ENCODE measurements at places on chromosomes 13 and 19. TPM values are rescaled to one million over a fixed set of nuclear protein-coding genes. Genes with fewer than 3 reads are reported as not detected.
A peak's percentile ranks its signal among the peaks of the same experiment; 100 is the strongest.

DNA sequence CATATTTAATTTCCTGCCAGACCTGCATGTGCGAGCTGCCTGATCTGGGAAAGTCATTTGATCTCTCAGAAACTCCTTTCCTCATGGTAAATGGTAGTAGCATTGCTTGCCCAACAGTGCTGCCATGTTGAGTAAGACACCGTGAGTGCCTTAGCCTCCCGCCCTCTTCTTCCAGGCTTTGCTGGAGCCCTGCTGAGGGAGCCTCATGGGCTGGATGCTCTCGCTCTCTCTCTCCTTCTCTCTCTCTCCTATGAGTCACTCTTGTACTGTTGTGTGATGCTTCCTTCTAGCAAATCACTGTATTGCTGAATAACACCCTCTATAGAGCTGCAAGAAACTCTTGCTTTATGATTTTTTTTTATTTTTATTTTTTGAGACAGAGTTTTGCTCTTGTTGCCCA, 365.5 kb downstream of the UQCRFS1 start:
- H3K4me1 ChIP-seq: no peaks in the 10 kb centered on the region
- H3K4me3 ChIP-seq: no peak overlapping the region
- H3K27ac ChIP-seq: no peak overlapping the region
- H3K36me3 ChIP-seq: no peaks in the 10 kb centered on the region
- DNase-seq: no peak
- H3K27me3 ChIP-seq: no peaks in the 10 kb centered on the region

- no peaks in the 10 kb centered on the region for H3K4me1 ChIP-seq
- DNase-seq: no peak
- H3K27ac ChIP-seq: no peak overlapping the region
- no peaks in the 10 kb centered on the region for H3K27me3 ChIP-seq
- no peak overlapping the region for H3K4me3 ChIP-seq
Measured at GRCh38 chr13:43631106-43631505, 155.7 kb downstream of the ENOX1 start.

GRCh38 chr19:313169-313987, 22.2 kb upstream of the PLPP2 start:
- H3K27ac ChIP-seq: no peak overlapping the region
- no peaks in the 10 kb centered on the region for H3K4me1 ChIP-seq
- peaks cover 21% of the 10 kb centered on the region for H3K36me3 ChIP-seq
- H3K4me3 ChIP-seq: no peak overlapping the region

DNA sequence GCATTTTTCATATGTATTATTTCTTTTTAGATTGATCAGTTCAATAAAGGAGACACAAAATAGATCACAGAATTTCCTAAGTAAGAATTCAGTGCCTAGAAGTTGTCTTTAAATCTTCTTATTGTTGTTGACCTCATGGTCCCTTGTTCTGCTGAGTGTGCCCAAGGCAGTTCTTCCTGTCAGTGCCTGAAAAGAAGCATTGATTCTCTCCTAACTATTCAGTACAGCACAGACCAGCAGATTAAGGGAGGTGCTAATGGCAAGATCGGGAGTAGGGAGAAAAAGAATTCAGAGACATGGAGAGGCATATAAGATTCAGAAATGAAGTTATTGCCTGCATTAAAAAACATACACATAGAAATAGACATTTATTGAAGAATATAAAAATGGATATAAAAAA, 180.5 kb upstream of the PCDH9 start:
- no peak overlapping the region for H3K27ac ChIP-seq
- no peak overlapping the region for H3K4me3 ChIP-seq
- DNase-seq: no peak
- no peaks in the 10 kb centered on the region for H3K27me3 ChIP-seq
- no peaks in the 10 kb centered on the region for H3K36me3 ChIP-seq
- H3K4me1 ChIP-seq: no peaks in the 10 kb centered on the region

DNA sequence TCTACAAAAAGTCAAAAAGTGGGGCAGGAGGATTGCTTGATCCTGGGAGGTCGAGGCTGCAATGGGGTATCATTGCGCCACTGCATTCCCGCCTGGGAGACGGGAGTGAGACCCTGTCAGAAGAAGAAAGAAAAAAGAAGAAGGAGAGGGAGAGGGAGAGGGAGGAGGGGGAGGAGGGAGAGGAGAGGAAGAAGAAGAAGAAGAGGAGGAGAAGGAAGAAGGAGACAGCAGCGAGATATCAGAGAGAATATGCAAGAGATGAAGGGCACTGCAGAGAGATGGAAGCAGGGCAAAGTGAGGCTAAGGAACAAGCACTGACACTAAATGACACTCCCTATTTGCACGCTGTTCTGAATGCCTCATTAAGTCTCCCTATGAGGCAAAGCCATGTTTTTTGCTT, 14.5 kb downstream of the CYP2F1 start:
- DNase-seq: no peak
- H3K36me3 ChIP-seq: no peaks in the 10 kb centered on the region
- H3K4me1 ChIP-seq: no peaks in the 10 kb centered on the region
- H3K4me3 ChIP-seq: no peak overlapping the region
- no peaks in the 10 kb centered on the region for H3K27me3 ChIP-seq
- no peak overlapping the region for H3K27ac ChIP-seq

DNA sequence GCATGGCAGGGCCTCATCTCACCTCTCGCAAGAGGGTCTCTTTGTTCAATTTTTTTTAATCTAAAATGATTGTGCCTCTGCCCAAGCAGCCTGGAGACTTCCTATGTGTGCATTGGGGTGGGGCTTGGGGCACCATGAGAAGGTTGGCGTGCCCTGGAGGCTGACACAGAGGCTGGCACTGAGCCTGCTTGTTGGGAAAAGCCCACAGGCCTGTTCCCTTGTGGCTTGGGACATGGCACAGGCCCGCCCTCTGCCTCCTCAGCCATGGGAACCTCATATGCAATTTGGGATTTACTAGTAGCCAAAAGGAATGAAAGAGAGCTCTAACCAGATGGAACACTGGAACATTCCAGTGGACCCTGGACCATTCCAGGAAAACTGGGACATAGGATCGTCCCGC, 8.0 kb downstream of the FXYD3 start:
- no peaks in the 10 kb centered on the region for H3K4me1 ChIP-seq
- H3K27ac ChIP-seq: no peak overlapping the region
- H3K36me3 ChIP-seq: no peaks in the 10 kb centered on the region

DNA sequence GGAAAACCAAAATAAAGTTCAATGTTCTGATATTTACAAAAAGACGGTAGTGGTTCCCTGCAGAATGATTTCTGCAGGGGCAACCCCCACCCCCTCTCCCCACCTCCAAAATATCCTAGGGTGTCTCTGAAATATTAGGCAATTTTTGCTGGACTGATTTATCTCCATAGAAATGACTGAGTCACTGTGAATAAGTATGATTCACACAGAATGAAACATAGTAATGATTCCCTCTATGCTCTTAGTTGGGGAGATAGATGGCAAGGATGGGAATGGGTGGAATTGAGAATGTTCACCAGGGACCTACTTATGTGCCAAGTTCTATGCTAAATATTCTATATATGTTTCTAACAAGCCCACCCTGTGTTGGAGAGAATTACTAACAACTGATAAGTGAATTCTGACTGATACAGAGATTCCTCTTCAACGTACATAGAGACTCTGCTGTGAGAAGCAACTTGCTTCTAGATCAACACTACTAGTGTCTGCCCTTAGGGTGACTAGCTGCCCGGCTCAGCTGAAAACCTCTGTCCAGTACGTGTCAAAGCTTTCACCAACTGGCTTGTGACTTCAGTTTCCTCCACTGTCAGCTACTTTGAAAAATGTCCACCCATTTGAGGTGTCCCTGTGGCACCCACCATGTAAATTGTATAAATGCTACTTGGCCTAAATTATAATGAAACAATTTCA, 38.4 kb upstream of the RAP2A start:
- H3K4me3 ChIP-seq: no peak overlapping the region
- peaks cover 1% of the 10 kb centered on the region for H3K4me1 ChIP-seq
- H3K36me3 ChIP-seq: no peaks in the 10 kb centered on the region
- no peak overlapping the region for H3K27ac ChIP-seq
- DNase-seq: no peak

GRCh38 chr13:97407540-97407939, 26.4 kb upstream of the RAP2A start:
- no peak overlapping the region for H3K27ac ChIP-seq
- no peak overlapping the region for H3K4me3 ChIP-seq
- DNase-seq: no peak
- no peaks in the 10 kb centered on the region for H3K4me1 ChIP-seq
- H3K36me3 ChIP-seq: no peaks in the 10 kb centered on the region
- no peaks in the 10 kb centered on the region for H3K27me3 ChIP-seq

DNA sequence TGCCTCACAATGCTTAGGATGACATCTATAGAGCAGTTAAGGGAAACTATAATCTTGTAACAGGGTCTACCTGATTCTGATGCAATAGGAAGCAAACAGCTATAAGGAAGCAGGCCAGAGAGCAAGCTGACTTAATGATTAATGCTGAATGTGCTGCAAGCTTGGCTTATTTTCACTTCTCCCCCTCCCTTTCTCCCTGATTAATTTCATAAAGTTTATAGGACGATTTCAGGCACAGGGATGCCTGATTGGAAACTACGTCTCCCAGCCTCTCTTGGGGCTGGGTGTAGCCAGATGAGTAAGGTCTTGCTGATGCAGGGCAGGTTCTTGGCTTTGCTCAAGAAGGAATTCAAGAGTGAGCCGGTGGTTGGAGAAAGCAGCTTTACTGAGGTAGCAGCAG, 82.8 kb upstream of the MRI1 start:
- H3K4me3 ChIP-seq: no peak overlapping the region
- H3K36me3 ChIP-seq: no peaks in the 10 kb centered on the region

- DNase-seq: no peak
- H3K4me1 ChIP-seq: no peaks in the 10 kb centered on the region
- H3K4me3 ChIP-seq: no peak overlapping the region
- no peaks in the 10 kb centered on the region for H3K36me3 ChIP-seq
Measured at GRCh38 chr13:39106216-39107005, 68.2 kb downstream of the NHLRC3 start.

- no peak for DNase-seq
- H3K27me3 ChIP-seq: no peaks in the 10 kb centered on the region
- H3K4me1 ChIP-seq: peaks cover 29% of the 10 kb centered on the region
- H3K4me3 ChIP-seq: no peak overlapping the region
- H3K36me3 ChIP-seq: no peaks in the 10 kb centered on the region
Measured at GRCh38 chr13:21035498-21035897, 25.9 kb downstream of the LATS2 start.

DNA sequence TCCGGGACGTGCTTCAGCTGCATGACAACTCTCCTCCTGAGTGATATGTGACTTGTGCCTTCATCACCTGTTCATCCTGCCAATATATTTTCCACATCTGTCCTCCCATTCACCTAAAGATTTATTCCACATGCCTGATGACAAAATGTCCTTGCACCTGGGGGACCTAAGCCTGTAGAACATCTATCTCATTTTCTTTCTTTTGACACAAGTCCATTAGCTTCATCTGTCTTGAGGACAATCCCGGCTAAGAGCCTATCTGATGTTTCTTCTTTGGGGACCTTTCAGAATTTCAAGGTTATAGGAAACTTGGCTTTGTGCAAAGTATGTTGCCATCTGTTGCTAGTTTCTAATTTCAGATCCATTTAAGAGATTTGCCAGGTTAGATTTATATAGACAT, 41.1 kb downstream of the ITGBL1 start:
- H3K36me3 ChIP-seq: no peaks in the 10 kb centered on the region
- no peak for DNase-seq
- H3K27me3 ChIP-seq: no peaks in the 10 kb centered on the region
- H3K4me3 ChIP-seq: no peak overlapping the region
- no peaks in the 10 kb centered on the region for H3K4me1 ChIP-seq

DNA sequence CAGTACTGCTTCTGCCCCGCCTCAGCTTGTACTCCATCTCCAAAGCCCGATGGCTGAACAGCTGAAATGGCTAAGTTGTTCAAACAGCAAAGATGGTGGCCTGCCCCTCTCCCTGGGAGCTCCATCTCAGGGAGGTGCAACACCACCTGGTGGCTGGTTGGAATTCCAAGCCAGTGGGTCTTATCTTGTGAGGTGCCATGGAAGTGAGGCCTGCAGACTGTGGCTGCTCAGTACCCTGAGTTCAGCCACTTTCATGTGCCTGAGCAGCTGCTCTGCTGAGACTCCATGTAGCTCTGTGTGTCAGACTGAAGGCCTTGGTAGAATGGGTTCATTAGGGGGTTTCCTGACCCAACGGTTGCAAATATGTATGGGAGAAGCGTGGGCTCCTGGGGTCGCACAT, 67.3 kb upstream of the SPRY2 start:
- no peaks in the 10 kb centered on the region for H3K4me1 ChIP-seq
- no peak overlapping the region for H3K4me3 ChIP-seq
- no peaks in the 10 kb centered on the region for H3K27me3 ChIP-seq
- H3K27ac ChIP-seq: no peak overlapping the region
- no peak for DNase-seq

GRCh38 chr13:27355894-27356293, 68.5 kb upstream of the GTF3A start:
- DNase-seq: no peak
- H3K36me3 ChIP-seq: no peaks in the 10 kb centered on the region
- H3K27ac ChIP-seq: no peak overlapping the region
- H3K4me3 ChIP-seq: no peak overlapping the region
- H3K4me1 ChIP-seq: no peaks in the 10 kb centered on the region

DNA sequence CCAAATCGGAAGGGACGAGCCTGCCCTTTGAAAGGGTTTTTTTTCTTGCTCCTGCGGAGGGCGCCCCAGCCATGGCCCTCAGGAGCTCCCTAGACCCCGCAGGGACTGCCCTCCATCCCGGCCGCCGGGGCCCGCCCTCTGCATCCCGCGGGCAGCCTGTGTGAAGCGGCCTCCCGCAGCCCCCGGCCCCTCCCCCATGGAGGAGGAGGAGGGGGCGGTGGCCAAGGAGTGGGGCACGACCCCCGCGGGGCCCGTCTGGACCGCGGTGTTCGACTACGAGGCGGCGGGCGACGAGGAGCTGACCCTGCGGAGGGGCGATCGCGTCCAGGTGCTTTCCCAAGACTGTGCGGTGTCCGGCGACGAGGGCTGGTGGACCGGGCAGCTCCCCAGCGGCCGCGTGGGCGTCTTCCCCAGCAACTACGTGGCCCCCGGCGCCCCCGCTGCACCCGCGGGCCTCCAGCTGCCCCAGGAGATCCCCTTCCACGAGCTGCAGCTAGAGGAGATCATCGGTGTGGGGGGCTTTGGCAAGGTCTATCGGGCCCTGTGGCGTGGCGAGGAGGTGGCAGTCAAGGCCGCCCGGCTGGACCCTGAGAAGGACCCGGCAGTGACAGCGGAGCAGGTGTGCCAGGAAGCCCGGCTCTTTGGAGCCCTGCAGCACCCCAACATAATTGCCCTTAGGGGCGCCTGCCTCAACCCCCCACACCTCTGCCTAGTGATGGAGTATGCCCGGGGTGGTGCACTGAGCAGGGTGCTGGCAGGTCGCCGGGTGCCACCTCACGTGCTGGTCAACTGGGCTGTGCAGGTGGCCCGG, 815 bp downstream of the MAP3K10 start:
- no peak overlapping the region for H3K27ac ChIP-seq
- H3K27me3 ChIP-seq: no peaks in the 10 kb centered on the region
- no peaks in the 10 kb centered on the region for H3K4me1 ChIP-seq
- H3K36me3 ChIP-seq: no peaks in the 10 kb centered on the region
- DNase-seq: peak; percentile 77

GRCh38 chr13:44755872-44756271, 179.7 kb upstream of the TSC22D1 start:
- peaks cover 28% of the 10 kb centered on the region for H3K4me1 ChIP-seq
- no peaks in the 10 kb centered on the region for H3K27me3 ChIP-seq
- no peak overlapping the region for H3K4me3 ChIP-seq
- no peak for DNase-seq
- H3K27ac ChIP-seq: peak overlapping the region; percentile 39
- no peaks in the 10 kb centered on the region for H3K36me3 ChIP-seq

The IL4I1 gene
- total RNA-seq: 3.5 TPM

The SYT3 gene
- 0.38 TPM for total RNA-seq

The CEACAM8 gene
- total RNA-seq: not detected

The CAMSAP3 gene
- 12.1 TPM for total RNA-seq

The ERICH4 gene
- not detected for total RNA-seq

The RETN gene
- not detected for total RNA-seq

The KIR2DL4 gene
- not detected for total RNA-seq

The ITGBL1 gene
- total RNA-seq: 0.94 TPM

The SIGLEC10 gene
- 0.08 TPM for total RNA-seq

The CKM gene
- total RNA-seq: not detected

The ZNF813 gene
- 1.2 TPM for total RNA-seq

Measured in pancreas (tissue), 10 donors.